Activated CD4-positive, alpha-beta T cell treated with anti-CD3 and anti-CD28 coated beads, Interleukin-2, amount 10 ng/mL, durations not matched to agents 7 days and 5 days (primary cell): ENCODE measurements at places on chromosomes 16 and 17.

GRCh38 chr16:10846213-10846998 is 27.8 kb upstream of the TVP23A start:
- DNase-seq, result no peak

GRCh38 chr17:75049706-75050105 is 2.7 kb downstream of the KCTD2 start:
- no peak for DNase-seq

GRCh38 chr16:19131825-19132218 is 18.1 kb downstream of the ITPRIPL2 start:
- DNase-seq, result no peak

- DNase-seq, result no peak
Observed at GRCh38 chr16:84048270-84048669, 5.7 kb upstream of the SLC38A8 start.

DNA sequence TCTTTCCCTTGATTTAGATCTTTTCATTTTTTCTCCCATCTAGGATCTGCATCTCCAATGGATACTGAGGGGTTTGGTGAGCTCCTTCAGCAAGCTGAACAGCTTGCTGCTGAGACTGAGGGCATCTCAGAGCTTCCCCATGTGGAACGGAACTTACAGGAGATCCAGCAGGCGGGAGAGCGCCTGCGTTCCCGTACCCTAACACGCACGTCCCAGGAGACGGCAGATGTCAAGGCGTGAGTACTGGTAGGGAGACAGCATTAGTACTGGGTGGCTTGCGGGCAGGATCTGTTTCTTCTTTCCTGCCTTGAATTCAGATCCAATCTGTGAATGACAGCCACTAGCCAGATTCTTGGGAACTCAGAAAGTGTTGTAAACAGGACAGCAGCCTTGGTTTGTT is 18.3 kb downstream of the NUP93 start:
- no peak for DNase-seq

DNA sequence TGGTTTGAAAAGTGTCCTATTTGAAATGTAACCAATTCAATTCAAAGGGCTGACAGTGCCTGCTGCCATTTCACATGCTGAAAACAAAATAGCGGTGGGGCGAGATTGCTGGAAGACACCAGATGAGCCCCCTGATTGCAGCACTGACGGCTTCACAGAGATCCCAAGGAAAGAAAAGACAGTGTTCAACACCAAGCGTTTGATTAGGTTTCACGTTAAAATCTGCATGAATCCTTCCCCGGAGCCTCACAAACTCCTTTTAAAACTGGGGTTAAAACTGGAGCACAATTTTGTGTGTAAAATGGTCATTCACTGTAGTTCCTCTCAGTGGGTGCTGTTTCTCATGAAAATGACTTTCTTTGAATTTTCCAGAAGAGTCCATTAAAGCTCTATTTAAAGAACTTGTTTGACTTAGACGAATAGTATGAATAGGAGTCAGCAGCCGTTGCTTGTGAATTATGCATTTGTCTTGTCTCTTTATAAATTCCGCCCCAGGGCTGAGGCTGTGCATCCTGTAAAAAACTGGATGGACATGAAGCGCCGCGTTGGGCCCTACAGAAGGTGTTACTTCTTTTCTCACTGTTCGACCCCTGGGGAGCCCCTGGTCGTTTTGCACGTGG is 8.8 kb downstream of the MLYCD start:
- DNase-seq, result no peak

DNA sequence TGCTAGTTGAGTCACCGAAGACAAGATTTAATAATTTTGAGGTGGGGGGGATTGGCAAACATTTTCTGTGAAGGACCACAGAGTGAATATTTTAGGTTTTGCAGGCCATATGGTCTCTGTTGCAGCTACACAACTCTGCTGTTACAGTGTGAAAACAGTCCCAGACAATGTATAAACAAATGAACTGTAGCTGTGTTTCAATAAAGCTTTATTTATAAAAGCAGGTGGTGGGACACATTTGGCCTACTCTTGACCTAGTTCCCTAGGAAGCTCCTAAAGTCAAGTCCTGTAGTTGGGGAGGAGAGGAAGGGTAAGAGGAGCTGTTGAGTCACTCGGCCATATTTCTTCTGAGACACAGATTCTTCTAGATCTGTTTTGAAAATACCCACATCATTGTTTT is 92.3 kb downstream of the SDR42E1 start:
- DNase-seq, result no peak
